ENCODE measurements at places on chromosomes 6 and 20. TPM values are rescaled to one million over a fixed set of nuclear protein-coding genes. Genes with fewer than 3 reads are reported as not detected.

Gene SLC17A1
- not detected for total RNA-seq

Gene SLC17A9
- total RNA-seq = 0.73 TPM

Gene CFB
- total RNA-seq = 5.5 TPM

Gene MTFR2
- 0.24 TPM for total RNA-seq

GRCh38 chr6:150491131-150491810 is 108.4 kb upstream of the PLEKHG1 start:
- DNase-seq = no peak

DNA sequence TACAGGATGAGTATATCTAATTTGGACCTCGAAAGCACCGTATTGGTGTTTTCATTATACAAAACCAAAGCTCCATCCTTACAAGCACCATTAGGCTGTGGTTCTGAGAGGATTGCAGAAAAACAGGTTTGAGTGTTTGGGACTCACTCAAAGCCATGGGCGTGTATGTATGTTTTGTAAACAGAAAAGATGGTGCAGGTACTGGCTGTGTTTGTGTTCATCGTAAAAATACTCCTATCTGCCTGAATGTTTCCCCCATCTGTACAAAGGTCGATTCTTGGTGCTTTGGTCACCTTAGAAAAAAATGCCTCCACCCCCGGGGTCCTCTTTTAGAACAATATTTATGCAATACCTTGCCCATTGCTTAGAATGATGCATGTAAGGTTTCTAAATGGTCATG is 286.6 kb downstream of the TSHZ2 start:
- no peak for DNase-seq

GRCh38 chr20:52637201-52637600 is 335.0 kb upstream of the TSHZ2 start:
- DNase-seq = no peak

DNA sequence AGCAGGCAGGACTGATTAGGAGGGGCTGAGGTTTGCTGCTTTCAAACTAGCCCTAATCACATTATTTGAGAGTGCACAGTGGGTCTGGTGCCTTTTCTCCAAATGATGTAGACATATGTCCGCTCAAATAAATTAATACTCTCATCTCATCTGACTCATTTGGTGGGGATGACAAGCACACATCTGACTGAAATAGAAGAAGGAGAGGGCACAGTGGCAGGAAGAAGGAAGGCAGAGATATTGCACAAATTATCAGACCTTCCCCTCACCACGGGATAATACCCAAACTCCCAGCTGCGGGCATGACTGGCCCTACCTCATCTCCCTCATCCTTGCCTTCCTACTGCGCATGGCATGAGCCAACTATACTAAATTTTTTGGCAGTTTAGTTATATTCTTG is 33.9 kb upstream of the TNFRSF21 start:
- no peak for DNase-seq

GRCh38 chr20:38073307-38074071 is 39.9 kb downstream of the RPRD1B start:
- DNase-seq = peak; percentile 64

GRCh38 chr20:23666698-23667097 is 22.1 kb downstream of the CST4 start:
- no peak for DNase-seq

- DNase-seq = no peak
These were observed 6.0 kb downstream of the LHFPL5 start for GRCh38 chr6:35810971-35811698.

DNA sequence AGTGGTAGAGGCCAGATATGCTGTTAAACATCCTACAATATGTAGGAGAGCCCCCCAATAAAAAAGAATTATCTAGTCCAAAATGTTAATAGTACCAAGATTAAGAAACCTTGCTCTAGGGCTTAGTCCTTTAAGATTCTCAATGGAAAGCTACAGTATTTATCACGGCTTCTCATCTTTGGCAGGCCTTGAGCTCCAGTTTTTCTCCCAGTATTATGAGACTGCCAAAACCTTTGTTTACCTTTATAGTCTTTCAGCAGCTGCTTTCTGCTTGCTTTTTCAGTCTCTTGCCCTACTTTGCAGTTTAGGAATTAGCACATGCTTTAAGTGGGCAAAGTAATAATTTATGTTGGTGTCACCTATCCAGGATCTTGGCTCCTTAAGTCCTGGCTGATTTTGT is 59.7 kb downstream of the NHLRC1 start:
- no peak for DNase-seq

DNA sequence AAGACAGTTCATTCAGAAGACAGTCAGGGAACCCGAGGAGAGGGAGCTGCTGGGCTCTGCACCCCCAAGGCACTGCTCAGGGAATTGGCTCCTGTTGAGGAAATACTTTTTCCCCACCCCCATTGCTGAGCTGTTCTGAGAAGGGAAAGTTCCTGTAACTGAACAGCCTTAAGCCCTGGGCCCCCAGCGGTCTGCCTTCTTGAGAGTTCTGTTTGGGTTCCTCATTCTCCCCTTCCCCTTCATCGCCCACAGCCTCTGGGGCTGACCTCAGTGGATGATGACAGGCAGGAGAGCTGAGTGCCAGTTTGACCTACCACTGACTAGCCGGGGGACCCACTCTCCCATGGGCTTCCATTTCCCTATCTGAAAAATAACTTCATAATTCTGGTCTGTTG is 10.7 kb downstream of the HCK start:
- DNase-seq = peak; percentile 83

DNA sequence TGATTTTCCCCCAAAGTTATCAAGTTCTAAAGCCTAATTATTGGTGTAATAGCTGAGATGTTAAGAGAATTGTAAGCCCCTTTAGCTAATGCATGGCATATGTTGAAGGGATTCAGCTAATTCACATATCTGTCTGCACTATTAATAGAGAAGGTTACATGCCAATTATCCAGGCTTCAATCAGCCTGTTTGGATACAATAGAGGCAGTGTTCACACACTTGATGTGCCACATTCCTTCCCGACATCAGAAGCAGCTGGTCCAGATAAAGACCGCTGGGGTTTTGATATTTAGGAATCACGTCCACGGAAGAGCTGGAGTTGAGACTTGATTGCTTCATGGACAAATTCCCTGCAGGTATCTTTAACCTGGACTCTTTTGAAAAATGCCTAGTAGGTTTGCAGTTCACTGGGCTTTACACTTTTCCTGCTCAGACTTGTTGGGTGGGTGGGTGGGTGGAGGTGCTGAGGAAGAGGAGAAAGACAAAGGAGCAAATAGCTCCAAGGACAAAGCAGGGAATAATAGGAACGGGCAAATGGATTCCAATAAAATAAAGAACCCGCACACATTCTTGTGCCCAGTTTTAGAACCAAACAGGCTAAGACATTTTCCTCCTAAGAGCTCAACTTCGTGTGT is 142.6 kb upstream of the ZNF217 start:
- DNase-seq = no peak

DNA sequence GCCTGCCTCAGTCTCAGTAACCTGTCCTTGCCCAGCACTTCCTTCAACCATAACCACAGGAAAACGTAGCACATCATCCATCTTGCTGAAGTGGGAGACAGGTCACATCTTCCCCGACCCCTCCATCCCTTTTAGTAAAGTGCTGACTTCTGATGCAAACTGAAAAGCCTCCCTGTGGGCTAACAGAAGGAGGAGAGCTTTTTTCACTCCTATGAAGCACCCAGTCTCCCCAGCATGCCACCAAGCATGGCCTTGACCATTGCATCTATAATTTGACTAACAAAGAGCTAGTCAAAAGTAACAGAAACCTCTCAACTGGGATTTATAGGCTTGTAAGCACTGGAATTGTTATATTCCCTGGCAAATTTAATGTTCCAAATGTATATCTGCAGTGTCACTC is 288.9 kb upstream of the IRAK1BP1 start:
- no peak for DNase-seq

Measured in Right ventricle myocardium superior (tissue), 1 donor.